ENCODE measurements at places on chromosomes 7 and 10.

GRCh38 chr7:135206941-135207391 is 4.4 kb downstream of the WDR91 start:
- no peak for DNase-seq

DNA sequence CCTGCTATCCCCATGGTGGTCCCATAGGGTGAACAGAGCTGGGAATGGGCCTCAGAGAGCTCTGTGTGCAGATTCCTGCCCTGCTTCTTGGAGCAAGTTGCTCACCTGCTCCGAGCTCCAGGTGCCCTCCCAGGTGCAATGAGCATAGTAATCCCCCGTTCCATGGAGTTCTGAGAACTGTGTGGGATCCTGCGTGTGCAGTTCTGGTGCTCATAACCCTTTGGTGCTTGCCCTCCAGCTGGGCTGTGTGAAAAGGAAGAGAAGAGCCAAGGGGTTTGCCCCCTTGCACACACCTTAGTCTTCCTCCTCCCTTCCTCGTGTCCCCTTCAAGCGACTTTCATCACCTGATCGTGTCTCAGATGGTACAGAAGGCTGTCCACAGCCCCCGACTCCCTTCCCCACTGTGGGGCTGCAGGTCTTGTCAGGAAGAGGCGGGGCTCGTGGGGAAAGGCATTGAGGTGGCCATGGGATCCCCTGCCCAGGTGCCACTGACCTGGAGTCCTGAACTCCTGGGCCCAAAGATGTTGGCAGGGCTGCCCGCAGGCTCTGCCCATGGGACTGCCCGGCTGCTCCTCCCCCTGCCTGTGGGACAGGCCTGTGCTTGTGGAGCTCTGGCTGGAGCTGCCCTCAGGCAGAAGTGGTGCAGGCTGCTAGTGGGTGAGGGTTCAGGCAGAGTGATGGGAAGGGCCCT is 21.9 kb upstream of the ZNF488 start:
- no peak for DNase-seq

- DNase-seq: no peak
Observed at GRCh38 chr10:58754469-58755339, 242.0 kb downstream of the BICC1 start.

GRCh38 chr10:58651040-58651439 is 138.4 kb downstream of the BICC1 start:
- no peak for DNase-seq

DNA sequence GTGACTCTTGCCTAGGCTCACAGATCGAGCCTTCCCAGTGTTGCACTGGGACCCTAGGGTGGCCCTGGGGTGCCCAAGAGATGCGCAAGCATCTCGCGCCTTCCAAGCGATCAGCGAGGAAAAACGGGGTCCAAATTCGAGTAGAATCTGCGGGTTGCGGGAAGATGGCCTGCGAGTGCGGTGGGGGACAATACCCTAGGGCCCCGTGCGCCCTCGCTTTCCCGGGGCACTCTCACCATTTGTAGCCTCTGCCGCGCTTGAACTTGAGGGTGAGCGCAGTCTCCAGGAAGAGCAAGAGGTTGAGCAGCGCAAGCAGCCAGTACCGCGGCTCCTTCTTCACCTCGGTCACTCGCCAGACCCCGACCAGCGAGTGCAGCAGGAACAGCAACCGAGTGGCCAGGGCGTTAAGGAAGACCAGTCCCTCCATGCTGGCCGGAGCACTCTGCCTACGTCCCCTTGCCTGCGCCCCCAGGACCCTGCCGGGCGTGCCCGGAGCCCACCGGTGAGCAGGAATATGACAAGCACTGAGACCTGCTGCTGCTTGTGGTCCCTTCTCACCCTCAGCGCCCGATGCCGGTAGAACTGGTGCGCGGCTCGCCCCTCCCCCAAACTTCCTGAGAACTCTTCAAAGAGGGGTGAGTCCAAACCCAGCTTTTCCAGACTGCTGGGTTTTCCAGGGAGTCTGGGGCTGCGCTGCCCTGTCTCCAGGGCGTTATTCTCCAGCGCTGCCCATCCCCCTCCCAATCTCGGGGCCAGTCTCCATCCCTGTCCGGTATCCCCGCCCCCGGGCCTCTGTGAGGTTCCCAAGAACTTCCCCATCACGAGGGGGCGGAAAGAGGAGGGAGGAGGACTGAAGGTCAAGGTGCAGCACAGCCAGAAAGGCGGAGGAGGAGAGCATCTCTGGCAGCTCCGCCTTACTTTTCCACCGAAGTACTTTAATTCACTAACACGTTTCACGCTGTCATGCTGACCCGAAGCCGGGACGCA is at the start of gene TMEM26:
TMEM26 (minus strand) TSS at position 727 of the 987 bp plus-strand sequence; CDS start at position 427, 300 bp downstream.
- DNase-seq: no peak

- DNase-seq: peak; percentile 27
Observed at GRCh38 chr7:123746931-123747488, 1.8 kb downstream of the WASL start.

Data from hematopoietic multipotent progenitor cell treated with erythropoietin and hydrocortisone succinate and interleukin-3 and kit ligand, for 17 days (in vitro differentiated cells).